ENCODE measurements at places on chromosomes 2 and 18.

DNA sequence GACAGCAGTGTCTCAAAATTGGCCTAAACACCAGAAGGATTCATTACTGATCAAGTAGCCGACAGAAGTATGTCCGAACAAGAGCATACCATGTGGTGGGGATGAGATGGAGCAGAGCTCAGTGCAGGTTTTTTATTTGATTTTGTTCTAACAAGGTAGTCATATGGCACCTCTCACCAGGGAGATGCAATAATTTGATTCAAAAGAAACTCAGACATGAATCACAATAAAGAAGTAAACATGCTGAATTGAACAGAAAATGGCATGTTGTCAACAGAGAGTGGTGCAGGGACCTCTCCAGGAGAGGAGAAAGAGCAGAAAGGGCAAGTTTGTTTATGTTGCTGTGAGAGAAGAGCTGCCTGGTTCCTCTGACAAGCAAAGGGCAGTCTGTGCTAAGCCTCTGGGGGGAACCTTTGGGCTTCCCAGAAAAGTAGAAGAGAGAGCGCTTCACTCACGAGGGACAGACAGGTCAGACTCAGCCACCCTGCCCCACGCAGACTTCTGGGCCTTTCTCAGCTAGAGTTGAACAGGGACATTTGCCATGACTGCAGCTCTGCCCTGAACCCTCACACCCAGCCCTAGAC lies 351.3 kb upstream of the RAB12 start:
- no peak for DNase-seq

- DNase-seq, result no peak
Observed at GRCh38 chr2:105320651-105321215, 8.8 kb downstream of the TGFBRAP1 start.

DNA sequence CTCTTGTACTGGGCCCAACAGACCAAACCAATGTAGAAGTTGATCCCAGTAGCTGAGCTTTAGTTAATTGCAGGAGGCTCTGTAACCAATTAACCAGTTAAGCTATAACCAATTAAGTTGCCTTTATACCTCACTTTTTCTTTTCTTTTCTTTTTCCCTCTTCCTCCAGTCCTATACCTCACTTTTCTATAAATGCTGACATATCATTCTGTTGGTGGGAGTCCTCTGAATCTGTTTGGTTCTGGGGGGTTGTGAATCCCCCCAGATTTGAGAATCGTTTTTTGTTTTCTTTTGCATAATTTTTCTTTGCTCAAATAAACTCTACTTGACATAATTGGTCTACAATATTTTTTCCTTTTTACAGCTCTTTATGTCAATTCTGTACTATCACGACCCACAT lies 38.1 kb upstream of the ACMSD start:
- no peak for DNase-seq

GRCh38 chr18:1513519-1513918 lies 608.8 kb downstream of the ADCYAP1 start:
- no peak for DNase-seq

- no peak for DNase-seq
Observed at GRCh38 chr2:146734821-146735190, 1110.0 kb upstream of the ACVR2A start.

DNA sequence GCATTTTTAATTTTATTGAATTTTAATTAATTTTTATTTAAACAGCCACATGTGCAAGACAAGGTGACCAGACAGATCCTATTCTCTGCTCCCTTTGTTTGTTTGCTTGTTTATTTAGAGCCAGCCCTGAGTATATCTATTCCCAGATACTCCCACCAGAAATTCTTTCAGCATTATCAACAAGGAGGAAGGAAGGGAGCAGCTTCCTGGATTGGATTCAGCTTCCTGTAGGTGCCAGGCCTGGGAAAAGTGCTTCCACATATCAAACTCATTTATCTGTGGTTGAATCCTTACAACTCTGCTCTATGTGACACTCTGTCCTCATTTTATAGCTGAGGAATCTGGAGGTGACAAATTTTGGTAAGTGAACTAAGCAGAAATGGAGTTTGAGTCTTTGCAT lies 60.5 kb upstream of the KLF7 start:
- no peak for DNase-seq

DNA sequence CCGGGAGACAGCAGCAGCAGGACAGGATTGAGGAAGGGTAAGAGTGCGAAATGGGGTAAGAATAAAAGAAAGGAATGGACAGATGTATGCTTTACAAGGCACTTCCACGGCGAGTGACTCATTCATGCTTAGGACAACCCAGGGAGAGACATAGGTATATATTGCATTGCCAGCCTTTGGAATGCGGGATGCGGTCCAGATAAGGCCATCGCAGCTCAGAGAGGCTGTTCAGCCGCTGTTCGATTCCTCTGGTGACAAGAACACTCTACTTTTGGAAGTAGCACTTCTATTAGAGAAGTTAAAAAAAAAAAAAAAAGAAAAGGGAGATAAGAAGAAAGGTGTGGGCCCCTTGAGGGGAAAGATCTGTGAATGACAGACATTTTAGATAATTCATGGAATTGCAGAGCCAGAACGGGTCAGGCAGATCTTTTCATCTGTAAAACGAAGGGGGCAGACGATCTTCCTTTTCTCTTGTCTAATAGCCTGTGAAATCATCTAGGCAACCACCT lies 819 bp upstream of the NCOA1 start:
- no peak for DNase-seq
